ENCODE measurements at places on chromosomes 13 and 19.

GRCh38 chr19:53642381-53643099 is 10.7 kb downstream of the DPRX start:
- DNase-seq, result no peak

- DNase-seq, result no peak
These were observed 3.0 kb upstream of the GRAMD1A start for GRCh38 chr19:34997071-34997617.

GRCh38 chr13:89750371-89750770 is 1597.1 kb upstream of the MIR17HG start:
- DNase-seq, result no peak

DNA sequence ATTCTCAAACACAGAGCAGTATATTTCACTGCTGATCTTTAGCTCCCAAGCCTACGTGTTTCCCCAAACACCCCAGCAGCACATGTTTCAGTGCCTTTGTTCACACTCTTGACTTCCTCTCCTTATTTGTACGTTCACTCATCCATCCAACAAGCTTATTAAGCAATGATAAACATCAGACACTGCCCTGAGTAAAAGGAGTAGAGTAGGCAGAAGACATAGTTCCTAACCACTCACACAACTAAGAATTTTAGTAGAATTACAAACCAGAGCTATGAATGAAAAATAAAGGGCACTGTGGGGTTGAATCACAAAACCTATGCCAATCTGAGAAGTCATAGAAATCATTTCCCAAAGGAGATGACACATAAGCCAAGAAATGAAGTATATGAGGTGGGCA is 213.5 kb downstream of the DIAPH3 start:
- no peak for DNase-seq

GRCh38 chr13:89393758-89394304 is 1722.7 kb downstream of the SLITRK5 start:
- peak; percentile 49 for DNase-seq

DNA sequence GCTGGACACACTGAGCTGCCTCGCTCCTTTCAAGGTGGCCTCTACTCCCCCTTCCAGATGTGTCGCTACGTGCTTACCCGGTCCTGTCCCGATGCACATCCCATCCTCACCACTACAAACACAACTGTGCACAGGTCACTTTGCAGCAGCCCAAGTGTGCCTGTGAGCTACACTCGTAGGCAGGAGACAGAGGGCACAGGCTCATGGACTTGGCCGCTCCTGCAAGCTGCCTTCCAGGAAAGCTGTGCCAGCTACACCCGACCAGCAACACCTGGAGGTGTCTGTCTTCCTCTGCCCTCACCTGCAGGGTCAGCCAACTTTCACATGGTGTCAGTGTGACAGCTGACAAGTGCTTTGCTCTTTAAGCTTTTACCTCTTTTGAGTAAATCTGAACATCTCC is 15.4 kb downstream of the CARS2 start:
- no peak for DNase-seq

- DNase-seq, result no peak
These were observed 411.8 kb downstream of the KCTD12 start for GRCh38 chr13:76474356-76474755.

DNA sequence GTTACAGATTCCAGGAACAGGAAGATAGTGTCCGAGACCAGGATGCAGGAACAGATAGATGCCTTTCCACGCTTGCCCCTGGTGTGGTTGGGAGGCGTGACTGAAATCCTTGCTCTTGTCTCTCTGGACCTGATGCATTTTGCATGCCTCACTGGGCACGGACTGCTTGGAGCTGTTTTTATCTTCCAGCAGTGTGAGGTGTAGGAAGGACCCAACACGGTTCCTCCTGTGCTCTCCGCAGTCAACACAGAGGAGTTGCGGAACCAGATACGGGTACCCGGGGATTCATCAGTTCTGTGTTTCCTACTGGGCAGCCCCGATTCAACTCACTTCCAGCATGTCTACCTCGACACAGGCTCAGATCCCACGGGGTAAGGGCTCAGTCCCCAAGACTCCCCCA is 6.5 kb downstream of the DOT1L start:
- DNase-seq, result no peak

DNA sequence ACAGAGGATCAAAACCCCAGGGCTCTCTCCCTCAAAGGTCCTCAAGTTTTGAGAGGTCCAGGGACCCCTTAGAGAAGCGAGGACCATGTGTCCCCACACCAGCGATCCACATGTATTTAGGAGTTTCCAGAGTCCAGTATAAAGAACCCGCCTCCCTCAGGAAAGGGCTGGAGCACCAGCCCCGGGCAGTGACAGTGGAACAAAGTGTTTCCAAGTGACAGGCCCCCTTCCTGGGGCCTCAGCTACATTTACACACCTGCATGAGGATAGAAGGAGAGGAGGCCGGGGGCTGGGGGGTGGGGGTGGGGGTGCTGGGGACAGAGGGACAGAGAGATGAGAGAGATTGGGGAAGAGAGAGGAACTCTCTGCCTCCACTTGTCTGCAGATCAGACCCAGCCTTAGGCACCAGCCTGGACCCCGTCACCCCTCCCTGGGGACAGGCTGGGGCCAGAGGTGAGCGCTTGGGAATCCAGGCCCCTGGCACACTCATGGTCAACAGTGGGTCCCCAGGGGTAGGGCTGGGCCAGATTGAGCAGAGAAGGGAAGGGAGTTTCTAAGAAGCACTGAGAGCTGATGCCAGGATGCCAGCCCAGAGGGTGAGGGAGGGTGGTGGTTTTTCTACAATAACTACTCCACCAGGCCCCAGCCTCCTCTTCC is 802 bp downstream of the BCAM start:
- no peak for DNase-seq

All from endodermal cell (in vitro differentiated cells).